Stimulated activated CD8-positive, alpha-beta memory T cell treated with anti-CD3 and anti-CD28 coated beads, Interleukin-7, amount 100 ng/mL, for 1 hour (primary cell): ENCODE measurements at places on chromosomes 13 and 19.

DNA sequence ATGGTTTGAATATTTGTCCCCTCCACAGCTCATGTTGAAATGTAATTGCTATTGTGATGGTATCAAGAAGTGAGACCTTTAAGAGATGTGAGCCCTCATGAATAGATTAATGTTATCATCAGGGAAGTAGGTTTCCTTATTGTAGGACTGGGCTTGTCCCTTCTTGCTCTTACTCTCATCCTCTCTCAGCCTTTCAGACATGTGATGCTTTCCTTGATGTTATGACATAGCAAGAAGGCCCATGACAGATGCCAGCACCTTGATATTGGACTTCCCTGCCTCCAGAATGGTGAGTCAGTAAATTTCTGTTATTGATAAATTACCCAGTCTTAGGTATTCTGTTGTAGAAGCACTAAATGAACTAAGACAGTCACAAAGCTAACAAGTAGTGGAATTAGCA, 5.7 kb upstream of the ZMYM2 start:
- no peak for DNase-seq

- DNase-seq: no peak
Observed at GRCh38 chr19:5305163-5305562, 35.4 kb downstream of the PTPRS start.

GRCh38 chr13:85241060-85241459, 558.2 kb downstream of the SLITRK6 start:
- DNase-seq: no peak

GRCh38 chr19:16890461-16891184, 1.8 kb downstream of the F2RL3 start:
- no peak for DNase-seq

DNA sequence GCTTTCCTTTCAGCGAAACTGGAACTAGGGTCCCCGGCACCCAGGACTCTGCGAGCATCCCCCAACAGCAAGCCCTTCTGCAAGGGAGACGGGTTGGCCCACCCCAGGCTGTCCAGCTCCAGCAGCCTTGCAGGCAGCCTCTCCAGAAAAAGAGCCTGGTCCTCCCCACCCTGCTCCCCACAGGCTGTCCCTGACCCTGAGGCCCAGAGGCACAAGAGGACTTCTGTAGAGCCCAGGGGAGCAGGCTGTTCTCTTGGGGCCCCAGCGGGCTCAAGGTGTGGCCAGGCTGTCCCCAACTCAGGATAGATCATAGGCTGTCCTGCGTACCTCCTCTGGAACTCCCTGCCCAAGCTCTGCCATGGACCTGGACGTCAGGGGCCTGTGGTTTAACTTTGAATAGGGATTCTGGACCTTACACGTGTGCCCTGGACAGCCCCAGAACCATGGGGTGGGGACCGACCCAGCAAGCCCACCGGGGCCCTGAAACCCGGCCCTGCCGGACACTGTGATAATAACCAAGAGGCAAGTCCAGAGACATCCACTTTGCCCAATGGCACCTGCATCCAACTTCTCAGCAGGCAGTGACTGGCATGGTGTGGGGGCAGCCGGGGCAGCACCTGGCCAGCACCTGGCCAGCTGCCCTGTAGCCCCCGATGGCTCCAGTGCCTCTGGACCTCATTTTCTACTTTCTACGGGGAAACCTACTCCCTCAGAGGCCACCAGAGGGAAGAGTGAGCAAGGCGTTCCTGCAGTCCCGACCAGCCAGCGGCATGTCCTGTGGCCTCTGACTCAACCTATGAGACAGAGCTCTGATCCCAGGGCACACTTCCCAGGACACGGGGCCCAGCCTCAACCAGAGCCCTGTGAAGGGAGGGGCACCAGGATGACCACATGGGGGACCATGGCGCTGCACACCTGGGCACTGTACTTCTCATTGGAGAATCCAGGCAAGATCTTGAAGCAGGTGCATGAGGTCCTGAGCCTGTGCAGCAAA, 50.9 kb upstream of the TPM4 start:
- DNase-seq: no peak

- DNase-seq: no peak
Observed at GRCh38 chr19:2469102-2469914, 6.6 kb upstream of the GADD45B start.
